RWPE1 (cell line): ENCODE measurements at places on chromosomes 5 and 9.

DNA sequence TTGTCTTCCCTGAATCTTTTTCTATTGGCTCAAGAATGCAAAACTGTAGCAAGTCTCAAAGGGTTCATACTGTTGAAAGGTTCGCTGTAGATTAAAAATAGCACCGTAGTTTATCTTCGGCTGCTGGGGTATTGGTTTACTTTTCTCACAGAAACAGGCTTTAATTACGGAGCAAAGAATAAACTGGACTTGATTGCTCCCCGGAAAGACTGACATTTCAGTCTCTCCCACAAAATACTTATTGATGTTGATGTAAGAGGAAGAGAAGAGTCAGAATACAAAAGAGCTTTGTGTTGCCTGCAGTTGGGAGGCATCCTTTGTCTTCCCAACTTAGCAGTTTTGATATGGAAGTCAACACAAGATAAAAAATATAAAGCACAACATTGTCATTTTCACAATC is 183.9 kb upstream of the DMAC1 start:
- no peak for DNase-seq

- no peak for DNase-seq
Measured at GRCh38 chr5:74156728-74157383, 483.7 kb downstream of the ENC1 start.

GRCh38 chr9:75938946-75939345 is 48.5 kb downstream of the PCSK5 start:
- DNase-seq = no peak

GRCh38 chr9:116133163-116133562 is 20.4 kb upstream of the PAPPA start:
- no peak for DNase-seq

- no peak for DNase-seq
Measured at GRCh38 chr5:161138751-161139455, 286.9 kb upstream of the ATP10B start.

DNA sequence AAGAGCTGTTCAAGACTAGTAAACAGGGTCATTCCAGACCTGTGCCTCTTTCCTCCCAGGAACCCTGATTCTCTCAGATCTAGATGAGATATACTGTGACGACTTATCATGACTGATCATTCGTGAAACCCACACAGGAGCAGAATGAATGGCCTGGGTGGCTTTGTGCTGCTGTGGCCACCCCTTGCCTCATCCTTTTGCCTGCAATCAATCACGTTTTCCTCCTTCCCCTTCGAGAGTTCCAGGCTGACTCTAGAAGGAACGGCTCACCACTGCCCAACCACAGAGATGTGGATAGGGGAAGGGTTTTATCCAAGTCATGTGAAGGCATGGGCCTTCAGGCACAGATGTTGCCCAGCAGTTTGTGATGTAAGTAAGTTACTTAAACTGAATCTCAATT is 5.8 kb downstream of the ANXA6 start:
- no peak for DNase-seq

DNA sequence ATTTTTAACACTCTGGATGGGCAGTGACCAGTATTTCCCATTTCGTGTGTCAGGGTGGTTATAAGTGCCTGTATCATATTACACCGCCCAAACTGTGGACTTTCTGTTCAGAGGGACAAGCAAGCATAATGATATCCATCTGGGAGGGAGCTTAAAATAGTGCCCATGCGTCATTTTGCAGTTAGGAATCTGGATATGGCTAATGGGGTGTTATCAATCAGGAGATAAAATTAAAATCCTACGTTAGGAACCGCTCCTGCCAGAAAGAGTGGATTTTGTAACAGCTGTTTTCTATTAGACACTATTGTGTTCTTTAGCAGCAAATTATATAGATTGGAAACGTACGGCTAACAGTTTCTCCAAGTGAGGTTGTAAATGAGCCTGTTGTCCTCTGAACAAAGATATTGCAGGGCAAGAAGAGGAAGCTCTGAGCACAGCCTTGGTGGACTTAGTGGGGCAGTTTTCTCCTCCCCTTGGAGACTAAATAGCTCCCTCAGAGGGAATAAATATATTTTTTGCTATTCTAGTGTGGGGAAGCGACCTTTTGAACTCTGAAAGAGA is 160.4 kb downstream of the SPATA31D1 start:
- DNase-seq = no peak

DNA sequence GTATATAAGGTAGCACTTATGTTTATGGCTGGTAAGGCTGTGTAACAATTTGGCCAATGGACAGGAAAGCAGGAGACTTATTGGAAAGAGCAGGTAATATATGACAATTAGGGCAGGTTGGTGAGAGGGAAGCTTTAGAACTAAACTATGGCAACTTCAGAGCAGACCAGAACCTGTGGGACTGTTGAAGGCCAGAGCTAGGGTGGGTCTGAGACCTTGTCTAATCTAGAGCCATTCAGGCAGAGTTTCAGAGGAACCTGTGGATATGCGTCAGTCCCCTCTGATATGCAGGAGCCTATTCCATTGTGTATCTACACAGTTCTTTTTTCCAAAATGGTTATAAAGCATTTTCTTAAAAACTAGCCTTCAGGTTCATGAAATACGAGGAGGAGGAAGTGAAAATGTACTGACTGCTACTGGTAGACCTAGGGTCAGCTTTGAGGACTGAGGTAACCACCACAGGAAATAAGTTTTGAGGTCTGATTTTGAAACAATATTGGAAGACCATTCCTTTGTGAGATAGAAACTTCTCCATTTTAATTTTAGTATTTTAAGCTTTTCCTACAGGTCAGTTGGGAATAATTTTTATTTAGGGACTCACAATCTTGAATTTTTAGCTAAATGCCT is 37.6 kb downstream of the ELL2 start:
- no peak for DNase-seq

GRCh38 chr5:14250084-14250695 is 107.0 kb downstream of the TRIO start:
- DNase-seq = no peak

DNA sequence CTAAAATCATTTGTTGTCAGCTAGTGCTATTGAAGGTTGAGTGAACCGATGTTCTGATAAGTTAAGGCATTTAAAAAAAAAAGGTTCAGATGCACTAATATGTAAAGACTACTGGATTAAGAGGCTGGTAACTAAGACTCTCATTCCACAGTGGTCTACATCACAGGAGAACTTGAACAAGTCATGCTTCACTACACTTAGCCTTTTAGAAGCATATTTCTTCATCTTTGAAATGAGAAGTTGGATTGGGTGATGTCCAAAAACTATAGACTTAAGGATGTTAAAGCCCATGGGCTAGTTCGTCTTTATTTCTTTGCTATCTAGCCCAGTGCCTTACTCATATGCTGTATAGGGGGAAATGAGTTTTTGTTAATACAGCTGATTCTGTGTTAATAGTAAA is 107.2 kb downstream of the NDUFS4 start:
- no peak for DNase-seq

- no peak for DNase-seq
Measured at GRCh38 chr5:122111460-122111859, 17.9 kb upstream of the ZNF474 start.
